Ureter (tissue), 1 donor: ENCODE measurements at places on chromosomes 12 and 14. TPM values are rescaled to one million over a fixed set of nuclear protein-coding genes. Genes with fewer than 3 reads are reported as not detected.

DNA sequence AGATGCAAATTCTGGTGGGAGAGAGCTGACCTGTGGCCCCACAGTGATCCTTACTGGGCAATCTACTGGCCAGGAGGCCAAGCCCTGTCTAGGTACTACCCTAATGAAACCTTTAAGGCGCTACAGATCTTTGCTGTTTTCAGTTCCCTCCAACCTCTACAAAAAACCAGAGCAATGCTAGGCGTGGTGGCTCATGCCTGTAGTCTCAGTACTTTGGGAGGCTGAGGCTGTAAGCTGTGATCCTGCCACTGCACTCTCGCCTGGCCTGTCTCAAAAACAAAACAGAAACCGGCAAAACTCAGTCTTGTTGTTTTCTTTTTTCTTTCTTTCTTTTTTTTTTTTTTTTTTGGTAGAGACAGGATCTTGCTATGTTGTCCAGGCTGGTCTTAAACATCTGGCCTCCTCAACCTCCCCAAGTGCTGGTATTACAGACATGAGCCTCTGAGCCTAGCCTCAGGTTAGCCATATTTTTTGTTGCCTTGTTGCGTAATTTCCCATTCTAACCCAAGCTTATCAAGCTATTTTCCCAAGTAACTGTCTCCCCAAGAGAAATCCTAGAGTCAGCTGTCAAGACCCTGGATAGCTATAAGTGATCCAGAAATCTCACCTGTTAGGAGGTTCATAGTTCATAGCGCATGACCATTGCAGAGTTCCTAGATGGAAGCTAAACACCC lies 2.8 kb downstream of the ETFBKMT start:
- no peak for DNase-seq

DNA sequence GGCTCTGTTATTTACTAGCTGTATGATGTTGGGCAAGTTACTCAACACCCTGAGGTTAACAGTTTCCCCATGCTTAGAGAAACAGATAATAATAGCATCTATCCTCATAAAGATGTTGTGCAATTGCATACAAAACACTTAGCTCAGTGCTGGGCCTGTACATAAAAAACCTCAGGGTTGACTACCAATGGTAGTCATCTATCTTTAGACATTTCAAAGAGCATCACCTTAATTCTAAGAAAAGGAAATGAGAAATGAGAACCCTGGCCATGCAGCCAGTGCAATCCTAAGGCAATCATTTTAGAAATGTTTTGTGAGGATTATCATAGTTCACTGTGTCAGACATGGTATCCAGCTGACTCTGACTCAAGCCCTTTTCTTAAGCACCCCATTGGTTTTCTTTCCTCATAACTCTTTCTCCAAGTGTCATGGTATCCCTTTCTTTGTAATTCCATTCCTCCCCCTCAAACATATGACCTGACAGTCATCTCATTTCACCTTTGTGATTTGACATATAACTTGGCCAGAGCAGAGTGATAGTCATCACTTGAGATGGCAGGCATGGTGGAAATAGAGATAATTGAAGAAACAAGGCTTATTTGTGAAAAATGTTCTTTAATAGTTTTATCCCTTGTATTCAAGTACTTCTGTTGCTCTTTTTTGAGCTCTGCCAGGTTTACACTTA lies 29.5 kb upstream of the OSBPL8 start:
- no peak for DNase-seq

GRCh38 chr12:6204533-6205143 lies 4.4 kb downstream of the CD9 start:
- no peak for DNase-seq

DNA sequence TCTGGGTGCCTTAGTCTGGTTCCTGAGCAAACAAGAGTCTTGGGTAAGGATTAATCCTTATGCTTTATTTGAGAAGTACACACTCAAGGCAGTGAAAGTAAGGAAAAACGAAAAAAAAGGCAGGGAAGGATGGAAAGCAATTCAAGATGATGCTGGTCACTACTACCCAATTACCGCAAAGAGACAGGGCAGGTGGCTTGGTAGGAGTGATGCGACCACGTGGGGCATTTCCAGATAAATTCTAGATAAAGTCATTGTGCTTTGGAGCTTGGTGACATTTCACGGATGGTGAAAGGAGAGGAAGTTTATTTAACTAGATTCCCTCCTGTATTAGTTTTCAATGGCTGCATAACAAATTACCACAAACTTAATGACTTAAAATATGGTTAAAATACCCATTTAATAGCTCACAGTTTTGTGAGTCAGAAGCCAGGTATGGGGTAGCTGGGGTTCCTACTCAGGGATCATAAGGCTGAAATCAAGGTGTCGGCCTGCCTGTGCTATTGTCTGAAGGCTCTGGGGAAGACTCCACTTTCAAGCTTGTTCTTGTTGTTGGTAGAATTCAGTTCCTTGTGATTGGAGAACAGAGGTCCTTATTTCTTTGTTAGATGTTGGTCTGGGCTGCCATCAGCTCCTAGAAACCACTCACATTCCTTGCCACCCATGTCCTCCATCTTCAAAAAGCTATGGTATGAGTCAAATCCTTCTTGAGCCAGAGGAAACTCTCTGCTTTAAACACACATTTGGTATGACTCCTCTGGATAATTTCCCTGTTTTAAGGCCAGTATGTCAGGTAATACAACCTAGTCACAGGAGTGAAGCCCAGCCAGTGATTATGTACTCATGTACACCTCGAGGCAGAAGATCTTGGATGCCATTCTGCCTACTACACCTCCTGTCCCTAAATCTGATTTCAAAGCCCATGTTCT lies 5.6 kb upstream of the HMGA2 start:
- no peak for DNase-seq

DNA sequence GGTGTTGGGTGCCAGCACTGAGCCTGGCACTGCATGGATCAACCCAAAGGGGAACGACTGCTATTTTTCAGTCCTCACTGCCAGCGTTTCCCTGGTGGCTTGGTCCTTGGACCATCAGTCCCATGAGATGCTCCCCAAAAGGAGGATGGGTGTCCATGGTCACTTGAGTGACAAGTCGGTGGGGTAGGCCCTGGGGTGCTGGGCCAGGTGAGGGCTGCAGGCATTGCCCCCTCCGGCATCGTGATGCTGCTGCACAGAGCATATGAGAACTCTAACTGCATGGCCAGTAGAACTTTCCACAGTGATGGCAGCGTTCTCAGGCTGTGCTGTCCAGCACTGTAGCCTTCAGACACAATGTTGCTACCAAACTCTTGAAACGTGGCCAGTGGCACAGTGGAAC lies 16.2 kb downstream of the SETD1B start:
- DNase-seq: no peak

GRCh38 chr12:131112700-131113290 lies 159.1 kb downstream of the ADGRD1 start:
- no peak for DNase-seq

GRCh38 chr12:18242380-18243089 lies 18.8 kb upstream of the PIK3C2G start:
- no peak for DNase-seq

GRCh38 chr12:77813558-77813957 lies 17.1 kb upstream of the NAV3 start:
- no peak for DNase-seq

- DNase-seq: no peak
Observed at GRCh38 chr14:53742233-53742620, 214.4 kb downstream of the BMP4 start.

DNA sequence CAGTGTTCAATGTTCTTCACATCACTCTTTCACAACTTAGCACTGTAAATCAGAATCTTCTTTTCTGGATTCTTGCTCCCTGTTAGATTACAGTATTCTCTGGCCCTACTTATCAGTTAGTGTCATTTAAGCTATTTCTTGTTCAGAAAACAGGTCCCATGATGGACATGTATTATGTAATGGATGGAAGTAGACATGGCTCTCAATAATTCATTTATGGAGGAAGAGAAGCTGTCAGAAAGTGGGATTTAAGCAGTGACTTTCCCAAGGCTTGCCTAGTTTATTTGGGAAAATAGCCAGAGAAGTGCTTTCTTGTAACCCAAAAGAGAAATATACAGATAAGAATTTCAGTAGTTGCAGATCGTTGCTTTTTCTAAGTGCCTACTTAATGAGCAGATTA lies 1.6 kb downstream of the ERC1 start:
- DNase-seq: no peak

DNA sequence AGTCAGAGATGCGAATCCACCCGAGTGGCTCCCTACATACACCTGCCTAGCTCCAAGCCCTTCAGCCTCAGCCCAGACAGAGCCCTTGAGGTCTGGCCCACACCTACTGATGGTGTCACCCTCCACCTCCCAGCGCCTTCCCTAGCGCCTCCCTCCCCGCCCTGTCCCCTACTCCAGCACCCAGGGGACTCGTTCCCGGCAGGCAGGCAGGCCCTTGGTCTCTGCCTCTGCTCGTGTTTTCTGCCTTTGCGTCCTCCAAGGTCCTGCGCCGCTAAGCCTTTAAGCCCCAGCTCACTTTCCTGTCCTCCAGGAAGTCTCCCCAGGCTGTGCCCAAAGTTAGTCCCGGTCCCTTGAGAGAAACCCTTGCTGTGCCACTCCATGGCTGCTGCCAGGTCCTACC lies 12.7 kb downstream of the INF2 start:
- DNase-seq: no peak

TROAP gene
- 1.3 TPM for total RNA-seq

NRIP2 gene
- total RNA-seq: 3.6 TPM

PKP2 gene
- 25.3 TPM for total RNA-seq

MAP1LC3B2 gene
- not detected for total RNA-seq

TMEM229B gene
- 24.7 TPM for total RNA-seq

HCAR3 gene
- 12.3 TPM for total RNA-seq

FITM1 gene
- 0.55 TPM for total RNA-seq
